ENCODE measurements at places on chromosomes 2 and 18.

- peak; percentile 33 for DNase-seq
Observed at GRCh38 chr18:12015416-12016062, 34.2 kb downstream of the IMPA2 start.

- DNase-seq: peak; percentile 94
Observed at GRCh38 chr18:28115149-28115550, 61.8 kb downstream of the CDH2 start.

DNA sequence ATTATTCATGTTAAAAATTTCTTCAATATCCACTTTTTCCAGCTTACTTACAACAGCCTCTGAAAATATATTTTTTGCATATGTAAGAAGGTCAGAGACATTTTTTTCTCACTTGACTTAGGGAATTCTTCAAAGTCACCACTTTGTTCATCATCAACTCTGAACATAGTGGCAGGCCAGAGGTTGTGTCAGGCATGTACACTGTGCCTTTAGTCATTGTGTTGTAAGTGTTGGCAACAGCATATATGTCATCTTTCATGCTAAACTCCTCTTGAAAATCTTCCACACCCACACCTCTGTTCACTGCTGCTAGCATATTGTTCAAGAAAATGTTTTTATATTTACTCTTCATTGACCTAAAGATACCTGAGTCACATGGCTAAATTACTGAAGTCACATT is 52.2 kb upstream of the ACVR1 start:
- DNase-seq: no peak

- no peak for DNase-seq
Observed at GRCh38 chr18:44805176-44805575, 124.5 kb downstream of the SETBP1 start.

- DNase-seq: peak; percentile 3
Observed at GRCh38 chr2:204503869-204504268, 41.4 kb upstream of the PARD3B start.

- peak; percentile 34 for DNase-seq
Observed at GRCh38 chr2:165803123-165803760, 9.2 kb upstream of the GALNT3 start.

DNA sequence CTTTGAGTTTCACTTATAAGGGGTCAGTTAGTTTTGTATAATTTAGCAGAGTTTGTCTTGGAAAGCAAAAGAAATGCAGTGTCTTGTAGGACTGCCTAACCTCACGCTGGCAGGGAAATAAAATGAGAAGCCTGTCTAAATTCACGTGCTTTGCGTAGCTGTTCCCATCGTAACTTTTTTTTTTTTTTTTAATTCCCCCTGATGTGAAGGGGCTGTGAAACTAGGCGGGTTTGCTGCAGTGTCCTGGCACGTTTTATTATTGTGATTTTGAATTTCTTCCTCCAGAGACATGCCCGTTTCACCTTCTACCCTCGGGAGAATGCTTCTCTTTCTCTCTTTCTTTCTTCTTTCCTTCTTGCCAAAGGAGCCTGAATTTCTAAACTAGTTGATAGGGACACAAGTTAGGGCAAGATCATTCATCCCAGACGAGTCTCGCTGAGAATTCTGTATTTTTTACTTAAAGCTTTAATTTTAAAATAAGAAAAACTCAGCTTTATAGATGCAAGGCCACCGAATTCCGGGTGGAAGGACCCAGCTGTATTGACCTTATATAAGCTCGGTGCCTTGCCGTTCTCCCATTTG is 2.3 kb downstream of the MEIS1 start:
- DNase-seq: peak; percentile 52

DNA sequence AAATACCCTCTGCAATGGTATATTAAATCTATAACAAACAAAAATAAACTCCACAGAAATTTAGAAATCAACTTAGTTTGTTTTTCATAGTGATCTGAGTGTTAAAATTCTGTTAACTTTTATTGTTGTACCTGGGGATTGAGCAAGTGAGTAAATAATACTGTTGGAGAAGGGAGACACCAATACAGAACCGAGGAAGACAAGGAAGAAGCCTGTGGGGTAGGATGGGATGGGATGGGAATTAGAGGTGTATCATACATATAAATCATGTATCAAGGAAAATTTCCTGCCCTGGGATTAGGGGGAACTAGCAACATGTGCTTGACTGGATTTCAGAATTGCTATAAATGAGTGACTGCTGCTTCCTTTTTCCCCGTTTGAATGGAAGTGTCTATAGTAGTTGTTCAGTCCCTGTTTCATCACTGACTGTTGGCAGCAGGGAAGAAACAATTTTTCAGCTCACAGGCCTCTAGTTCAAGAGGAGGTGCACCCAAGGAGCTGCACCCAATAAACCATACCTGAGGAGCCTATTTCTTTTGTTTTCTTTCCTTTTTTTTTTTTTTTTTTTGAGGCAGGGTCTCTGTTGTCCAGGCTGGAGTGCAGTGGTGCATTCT is 53.1 kb downstream of the SP110 start:
- DNase-seq: no peak

- peak; percentile 23 for DNase-seq
Observed at GRCh38 chr18:27750014-27750413, 426.9 kb downstream of the CDH2 start.

- DNase-seq: peak; percentile 91
Observed at GRCh38 chr2:176729706-176730569, 460.7 kb downstream of the MTX2 start.

- DNase-seq: no peak
Observed at GRCh38 chr2:106065983-106066820, 127.9 kb downstream of the UXS1 start.

Data from fibroblast of mammary gland (primary cell).